Activated naive CD4-positive, alpha-beta T cell (primary cell): ENCODE measurements at places on chromosomes 2 and 18.

GRCh38 chr2:28271919-28272250, 120.8 kb upstream of the FOSL2 start:
- DNase-seq, result no peak

DNA sequence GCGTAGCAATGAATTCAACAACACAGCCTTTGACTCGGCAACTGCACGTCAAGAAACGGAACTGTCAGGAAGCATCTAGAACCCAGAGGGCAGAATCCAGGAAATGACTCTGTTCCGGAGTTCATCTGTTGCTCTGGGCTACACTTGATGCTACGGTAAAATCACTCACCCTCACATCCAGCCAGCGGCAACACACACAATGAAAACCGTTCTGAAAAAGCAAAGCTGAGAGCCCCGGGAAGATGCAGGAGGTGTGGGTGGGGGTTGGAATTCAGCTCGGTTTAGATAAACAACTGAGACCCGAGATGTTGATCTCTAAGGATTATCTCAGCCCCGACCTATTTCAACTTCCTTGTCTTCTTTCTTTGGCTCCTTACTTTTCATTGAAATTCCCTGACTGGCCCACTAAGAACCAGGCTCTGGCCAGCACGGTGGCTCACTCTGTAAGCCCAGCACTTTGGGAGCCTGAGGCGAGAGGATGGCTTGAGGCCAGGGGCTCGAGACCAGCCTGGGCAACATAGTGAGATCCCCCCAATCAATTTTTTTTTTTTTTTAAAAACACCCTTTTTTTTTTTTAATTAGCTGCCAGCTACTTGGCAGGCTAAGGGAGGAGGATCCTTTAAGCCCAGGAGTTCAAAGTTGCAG, 13.3 kb upstream of the RAB17 start:
- no peak for DNase-seq

GRCh38 chr2:45315861-45316260, 295.2 kb downstream of the SRBD1 start:
- no peak for DNase-seq

GRCh38 chr2:62038975-62039771, 133.7 kb downstream of the COMMD1 start:
- no peak for DNase-seq

GRCh38 chr2:238847841-238848690, at the start of gene TWIST2:
TWIST2 (plus strand) TSS chr2:238848085; CDS start chr2:238848216, 131 bp downstream.
- no peak for DNase-seq

DNA sequence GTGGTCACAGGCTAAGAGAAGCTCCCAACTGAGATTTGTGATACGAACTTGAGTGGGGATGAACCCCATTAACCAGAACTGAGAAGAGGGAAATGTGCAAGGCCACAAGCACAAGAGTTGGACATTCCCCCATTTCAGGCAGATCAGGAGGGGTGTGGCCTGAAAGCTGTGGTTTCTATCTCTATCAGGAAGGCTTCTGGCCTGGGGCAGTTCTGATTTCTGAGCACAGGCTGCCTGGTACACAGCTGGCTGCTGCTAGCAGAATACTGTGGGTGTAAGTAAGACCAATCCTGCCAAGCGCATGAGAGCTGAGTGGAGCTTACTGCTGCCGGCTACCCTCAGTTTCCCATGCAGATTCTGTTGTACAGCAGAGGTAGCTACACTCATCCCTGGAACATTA, 484.6 kb downstream of the SATB2 start:
- DNase-seq, result no peak
